NCI-H1417 (cell line): ENCODE measurements at places on chromosomes 11 and 22.

DNA sequence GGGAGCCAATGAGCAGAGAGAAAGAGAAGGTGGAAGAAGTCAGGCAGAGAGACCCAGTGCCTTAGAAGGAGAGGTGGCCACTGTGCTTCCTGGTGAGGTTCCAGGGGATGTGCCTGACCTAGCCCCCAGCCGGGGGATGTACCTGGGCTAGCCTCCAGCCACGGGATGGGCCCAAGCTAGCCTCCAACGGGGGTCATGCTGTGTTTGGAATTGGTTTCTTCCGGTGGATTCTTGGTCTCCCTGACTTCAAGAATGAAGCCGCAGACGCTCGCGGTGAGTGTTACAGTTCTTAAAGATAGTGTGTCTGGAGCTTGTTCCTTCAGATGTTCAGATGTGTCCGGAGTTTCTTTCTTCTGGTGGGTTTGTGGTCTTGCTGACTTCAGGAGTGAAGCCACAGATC is 6.9 kb upstream of the SMIM38 start:
- DNase-seq, result no peak

- no peak for DNase-seq
These were observed 12.8 kb downstream of the PRR5 start for GRCh38 chr22:44714703-44715350.

- no peak for DNase-seq
These were observed 163.5 kb downstream of the CSNK2A3 start for GRCh38 chr11:11189506-11189905.

- no peak for DNase-seq
These were observed 7.8 kb downstream of the PRR14L start for GRCh38 chr22:31742115-31742514.

DNA sequence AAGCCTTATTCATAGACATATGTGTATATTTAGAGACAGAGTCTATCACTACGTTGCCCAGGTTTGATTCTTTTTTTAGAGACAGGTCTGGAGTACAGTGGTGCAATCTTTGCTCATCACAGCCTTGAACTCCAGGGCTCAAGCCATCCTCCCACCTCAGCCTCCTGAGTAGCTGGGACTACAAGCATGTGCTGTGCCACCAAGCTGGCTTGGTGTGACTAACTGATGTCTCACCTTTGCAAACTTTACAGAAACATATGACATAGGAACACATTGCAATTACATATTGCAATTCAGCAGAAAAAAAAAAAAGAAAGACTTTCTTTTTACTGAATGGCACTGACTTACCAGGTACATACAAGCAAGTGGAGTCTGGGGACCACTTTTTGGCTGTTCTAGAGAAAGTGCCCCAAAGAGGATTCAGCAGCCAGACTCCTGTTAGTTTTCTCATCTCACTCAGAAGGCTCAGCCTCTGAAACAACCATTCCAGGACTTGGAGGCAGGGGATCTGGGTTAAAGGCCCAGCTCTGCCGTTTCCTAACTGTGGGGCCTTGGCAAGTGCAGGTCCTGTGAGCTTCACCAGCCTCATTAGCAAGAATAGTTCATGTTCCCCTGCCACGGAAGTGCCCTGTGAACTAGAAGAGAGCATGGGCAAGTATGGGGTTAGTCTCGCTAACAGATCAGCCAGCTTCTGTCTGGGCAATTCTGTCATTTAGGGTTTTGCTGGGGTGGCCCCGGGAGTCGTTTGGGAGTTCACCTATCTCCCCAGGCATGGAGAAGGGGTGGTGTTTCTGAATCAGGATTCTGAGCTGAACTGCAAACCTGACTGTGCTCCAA is 11.3 kb upstream of the NFAM1 start:
- DNase-seq, result no peak

GRCh38 chr22:41913842-41914534 is 886 bp downstream of the SHISA8 start:
- peak; percentile 42 for DNase-seq

DNA sequence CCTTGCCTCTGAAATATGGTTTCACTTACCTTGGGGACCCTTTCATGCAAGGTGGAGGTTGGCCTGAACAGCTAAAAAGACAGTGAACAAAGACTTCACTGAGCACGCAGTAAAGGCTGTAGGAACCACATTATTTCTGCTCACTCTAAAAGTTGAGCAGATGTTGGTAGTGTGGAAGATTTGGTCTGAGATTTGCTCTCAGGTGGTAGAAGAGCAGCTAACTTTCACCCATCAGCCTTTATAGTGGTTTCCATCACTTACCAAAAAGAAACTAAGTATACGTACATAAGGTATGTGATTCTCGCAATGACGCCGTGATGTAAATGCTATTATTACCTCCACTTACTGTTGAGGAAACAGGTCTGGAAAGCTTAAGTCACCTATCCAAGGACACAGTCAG is 47.3 kb downstream of the PRR5L start:
- no peak for DNase-seq
